Activated T-helper 1 cell treated with anti-CD3 and anti-CD28 coated beads, Interleukin-12 subunit alpha, Interleukin-12 subunit beta, Interleukin-2, Interleukin-4 antibody, amounts not matched to agents 30 ng/mL and 10 ng/mL and 1 ng/mL, durations not matched to agents 14 hours and 24 hours and 36 hours (primary cell): ENCODE measurements at places on chromosomes 5 and 9. TPM values are rescaled to one million over a fixed set of nuclear protein-coding genes. Genes with fewer than 3 reads are reported as not detected.

- H3K4me1 ChIP-seq, result no peaks in the 10 kb centered on the region
- no peak overlapping the region for H3K27ac ChIP-seq
- no peak for DNase-seq
- H3K27me3 ChIP-seq, result peaks cover 4% of the 10 kb centered on the region
- no peaks in the 10 kb centered on the region for H3K36me3 ChIP-seq
These were observed 7.5 kb upstream of the DPYSL3 start for GRCh38 chr5:147517383-147517782.

The KCNV2 gene
- total RNA-seq, result not detected in 2 replicates

GRCh38 chr5:133155326-133155969 lies 103.6 kb downstream of the HSPA4 start:
- H3K36me3 ChIP-seq, result no peaks in the 10 kb centered on the region
- H3K4me3 ChIP-seq, result no peak overlapping the region
- H3K4me1 ChIP-seq, result peaks cover 6% of the 10 kb centered on the region
- no peak for DNase-seq

DNA sequence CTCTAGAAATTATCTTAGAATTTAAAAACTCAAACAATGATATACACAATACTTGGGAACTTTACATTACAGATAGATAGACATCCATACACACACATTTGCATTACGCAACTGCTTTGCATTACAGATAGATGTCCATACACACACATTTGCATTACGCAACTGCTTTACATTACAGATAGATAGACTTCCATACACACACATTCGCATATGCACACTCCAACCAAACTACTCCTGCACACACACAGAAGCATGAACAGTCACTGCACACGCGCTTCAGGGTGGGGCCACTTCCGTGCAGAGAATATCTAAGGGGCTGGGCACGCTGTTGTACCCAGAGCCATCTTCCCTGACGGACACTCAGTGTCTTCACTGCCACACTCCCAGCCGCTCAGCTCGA lies 7.9 kb upstream of the ADAMTS16 start:
- H3K27me3 ChIP-seq, result no peaks in the 10 kb centered on the region
- H3K4me3 ChIP-seq, result no peak overlapping the region
- no peak for DNase-seq
- no peaks in the 10 kb centered on the region for H3K36me3 ChIP-seq

The GPRIN1 gene
- total RNA-seq, result 3.1 and 3.2 TPM in 2 replicates

DNA sequence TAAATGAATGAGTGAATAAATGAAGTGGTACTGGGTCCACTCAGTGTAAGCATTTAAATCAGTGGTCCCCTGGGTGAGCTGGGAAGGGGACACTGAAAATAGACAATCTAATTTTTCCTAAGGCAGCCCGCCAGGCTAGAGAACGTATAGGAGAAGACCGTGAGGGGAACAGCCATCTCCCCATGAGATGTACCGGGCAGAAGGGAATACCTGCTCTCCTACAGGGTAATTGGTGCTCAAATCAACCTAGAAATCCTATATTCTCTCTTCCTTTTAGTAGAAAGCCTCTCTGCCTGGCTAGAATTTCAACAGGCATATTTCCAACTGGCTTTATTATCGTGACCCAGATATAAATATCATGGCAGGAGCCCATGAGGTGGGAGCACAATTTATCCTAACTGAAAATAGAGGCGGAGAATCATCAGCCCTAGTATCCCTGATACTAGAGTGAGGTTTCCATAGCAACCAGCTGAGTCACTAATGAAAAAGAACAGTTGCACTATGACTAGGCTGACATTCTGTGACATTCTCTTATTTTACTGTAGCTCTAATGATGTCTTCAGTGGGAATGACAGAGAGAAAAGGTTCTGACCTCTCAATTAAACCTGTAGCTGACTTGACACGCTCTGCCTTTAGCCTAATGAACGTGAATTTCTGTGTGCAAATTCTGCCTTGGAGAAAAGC lies 96.5 kb upstream of the CAST start:
- no peak overlapping the region for H3K27ac ChIP-seq
- no peaks in the 10 kb centered on the region for H3K36me3 ChIP-seq
- H3K4me3 ChIP-seq, result no peak overlapping the region
- no peaks in the 10 kb centered on the region for H3K27me3 ChIP-seq
- no peak for DNase-seq
- peaks cover 18% of the 10 kb centered on the region for H3K4me1 ChIP-seq

DNA sequence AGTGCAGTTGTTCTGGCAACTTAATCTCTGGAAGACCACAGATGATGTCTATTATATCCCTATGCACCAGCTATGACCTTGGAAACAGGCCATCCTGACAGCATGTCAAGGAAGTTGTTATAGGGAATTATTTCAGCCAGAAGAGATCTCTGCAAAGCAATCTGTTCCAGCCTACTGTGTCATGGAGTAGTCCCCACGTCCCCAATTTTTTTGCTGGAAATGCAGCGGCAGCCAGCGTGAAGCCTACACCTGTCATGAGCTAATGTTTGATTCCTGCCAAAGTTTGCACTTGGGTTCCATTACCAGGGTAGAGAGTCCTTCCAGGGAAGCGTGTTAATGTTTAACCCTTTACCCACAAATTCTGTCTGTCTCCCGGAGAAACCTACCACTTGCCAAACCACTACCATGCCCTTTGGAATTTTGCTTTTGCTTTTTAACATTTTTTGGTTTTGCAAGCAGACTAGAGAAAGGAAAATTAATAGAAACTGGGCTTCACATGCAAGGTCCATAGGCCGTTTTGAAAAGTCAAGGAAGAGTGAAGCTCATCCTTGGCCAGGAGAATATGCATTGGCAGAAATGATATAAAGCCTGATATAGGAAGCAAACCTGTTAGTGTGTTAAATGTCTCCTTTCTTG lies 174.9 kb upstream of the SPRY4 start:
- peaks cover 8% of the 10 kb centered on the region for H3K4me1 ChIP-seq
- H3K27ac ChIP-seq, result no peak overlapping the region
- H3K36me3 ChIP-seq, result no peaks in the 10 kb centered on the region
- H3K27me3 ChIP-seq, result no peaks in the 10 kb centered on the region

The BSPRY gene
- 12.3 and 12.8 TPM in 2 replicates for total RNA-seq

- DNase-seq, result no peak
- no peaks in the 10 kb centered on the region for H3K4me1 ChIP-seq
These were observed 8.3 kb downstream of the HSD17B3 start for GRCh38 chr9:96293498-96294158.

GRCh38 chr5:115229606-115230005 lies 33.1 kb downstream of the PGGT1B start:
- H3K4me3 ChIP-seq, result no peak overlapping the region
- no peaks in the 10 kb centered on the region for H3K4me1 ChIP-seq
- H3K27me3 ChIP-seq, result no peaks in the 10 kb centered on the region
- DNase-seq, result no peak
- H3K36me3 ChIP-seq, result peaks cover 37% of the 10 kb centered on the region
- no peak overlapping the region for H3K27ac ChIP-seq

- no peak for DNase-seq
- H3K4me1 ChIP-seq, result no peaks in the 10 kb centered on the region
- H3K27ac ChIP-seq, result no peak overlapping the region
- H3K4me3 ChIP-seq, result no peak overlapping the region
- H3K27me3 ChIP-seq, result no peaks in the 10 kb centered on the region
These were observed 53.2 kb downstream of the NAA35 start for GRCh38 chr9:85994191-85994590.

DNA sequence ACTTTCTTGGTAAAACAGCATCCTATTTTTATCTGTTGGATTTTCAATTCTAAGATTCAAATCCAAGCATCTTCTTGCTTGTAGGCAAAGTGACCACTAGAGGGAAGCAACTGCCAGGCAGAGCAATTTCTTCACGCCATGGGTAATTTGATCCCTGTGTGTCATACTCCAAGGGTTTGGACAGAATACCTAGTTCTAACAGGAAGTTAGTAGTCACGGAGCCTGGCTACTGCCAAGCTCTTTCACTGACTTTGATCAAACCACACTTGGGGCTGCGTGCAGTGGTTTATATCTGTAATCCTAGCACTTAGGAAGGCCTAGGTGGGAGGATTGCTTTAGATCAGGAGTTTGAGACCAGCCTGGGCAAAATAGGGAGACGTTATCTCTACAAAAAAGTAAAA lies 473.6 kb upstream of the TNC start:
- no peaks in the 10 kb centered on the region for H3K36me3 ChIP-seq
- H3K4me3 ChIP-seq, result no peak overlapping the region
- H3K4me1 ChIP-seq, result no peaks in the 10 kb centered on the region
- H3K27ac ChIP-seq, result no peak overlapping the region
- no peak for DNase-seq
- peaks cover 8% of the 10 kb centered on the region for H3K27me3 ChIP-seq

The IL33 gene
- not detected in 2 replicates for total RNA-seq

- H3K4me3 ChIP-seq, result no peak overlapping the region
- H3K27me3 ChIP-seq, result peaks cover 15% of the 10 kb centered on the region
- H3K4me1 ChIP-seq, result peaks cover 4% of the 10 kb centered on the region
- no peak overlapping the region for H3K27ac ChIP-seq
- no peaks in the 10 kb centered on the region for H3K36me3 ChIP-seq
- DNase-seq, result no peak
These were observed 17.2 kb upstream of the WNK2 start for GRCh38 chr9:93166699-93167098.

GRCh38 chr5:6644794-6645241 lies 11.6 kb downstream of the SRD5A1 start:
- H3K4me3 ChIP-seq, result no peak overlapping the region
- H3K36me3 ChIP-seq, result peaks cover 13% of the 10 kb centered on the region
- DNase-seq, result no peak

DNA sequence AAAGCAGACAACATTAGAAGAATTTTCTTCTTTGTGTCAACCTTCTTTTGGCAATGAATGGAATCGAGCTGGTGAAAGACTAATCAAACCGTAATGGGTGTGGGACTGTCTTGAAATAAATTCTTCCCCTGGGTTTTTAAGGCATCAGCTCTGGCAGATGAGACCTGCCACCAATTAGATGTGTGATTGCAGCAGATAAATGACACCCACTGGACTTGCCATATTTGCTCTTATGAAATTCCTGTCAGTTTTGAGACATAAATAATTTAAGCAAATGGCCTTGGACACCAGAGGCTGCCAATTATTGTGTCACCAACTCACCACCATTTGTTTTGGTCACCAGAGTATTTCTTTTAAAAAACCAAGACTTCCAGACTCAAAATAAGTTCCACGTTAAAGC lies 135.9 kb upstream of the RGMB start:
- H3K27ac ChIP-seq, result no peak overlapping the region
- H3K36me3 ChIP-seq, result no peaks in the 10 kb centered on the region
- no peak for DNase-seq
- H3K4me1 ChIP-seq, result no peaks in the 10 kb centered on the region
- peaks cover 4% of the 10 kb centered on the region for H3K27me3 ChIP-seq
- no peak overlapping the region for H3K4me3 ChIP-seq

The IL31RA gene
- 0.44 and 0.80 TPM in 2 replicates for total RNA-seq

- H3K4me3 ChIP-seq, result no peak overlapping the region
- H3K27ac ChIP-seq, result no peak overlapping the region
- no peak for DNase-seq
- no peaks in the 10 kb centered on the region for H3K27me3 ChIP-seq
- no peaks in the 10 kb centered on the region for H3K4me1 ChIP-seq
These were observed 61.9 kb downstream of the MROH2B start for GRCh38 chr5:41009232-41009631.

- H3K36me3 ChIP-seq, result no peaks in the 10 kb centered on the region
- no peak for DNase-seq
- no peaks in the 10 kb centered on the region for H3K27me3 ChIP-seq
- no peak overlapping the region for H3K4me3 ChIP-seq
- no peaks in the 10 kb centered on the region for H3K4me1 ChIP-seq
These were observed 222.4 kb upstream of the IRX4 start for GRCh38 chr5:2105141-2105540.

The NRG2 gene
- total RNA-seq, result 0.08 TPM in 1 of 2 replicates, not detected in the other

The SIT1 gene
- 86.6 and 90.5 TPM in 2 replicates for total RNA-seq

The FAM200C gene
- 0.65 and 0.98 TPM in 2 replicates for total RNA-seq

The GZMA gene
- 88.1 and 93.7 TPM in 2 replicates for total RNA-seq

The GABRG2 gene
- not detected in 2 replicates for total RNA-seq

DNA sequence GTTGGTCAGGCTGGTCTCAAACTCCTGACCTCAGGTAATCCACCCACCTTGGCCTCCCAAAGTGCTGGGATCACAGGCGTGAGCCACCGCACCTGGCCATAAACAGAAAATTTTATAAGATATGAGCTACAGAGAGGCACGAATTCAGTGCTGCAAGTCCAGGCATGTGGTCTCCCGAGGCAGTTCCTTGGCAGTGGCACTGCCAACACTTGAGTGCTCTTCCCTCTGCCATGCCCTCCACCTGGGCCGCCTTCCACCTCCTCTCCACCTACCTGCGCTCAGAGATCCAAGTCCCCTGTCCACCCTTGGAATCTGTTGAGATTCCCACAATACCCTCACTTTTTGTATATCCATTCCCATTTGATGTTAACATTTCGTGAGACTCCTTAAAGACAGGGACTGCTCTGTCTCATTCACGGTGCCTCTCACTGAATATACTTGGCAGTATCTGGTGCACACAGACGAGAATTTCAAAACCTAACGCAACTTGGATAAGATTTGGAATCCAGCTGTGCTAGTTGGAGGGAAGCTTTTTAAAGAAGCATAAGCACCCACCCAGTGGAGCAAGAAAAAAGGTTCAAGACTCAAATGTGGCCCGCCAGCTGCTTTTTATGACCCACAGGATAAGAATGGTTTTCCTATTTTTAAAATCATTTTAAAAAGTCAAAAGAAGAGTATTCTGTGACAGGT lies 68.3 kb downstream of the DCP2 start:
- H3K36me3 ChIP-seq, result no peaks in the 10 kb centered on the region
- no peak overlapping the region for H3K27ac ChIP-seq
- H3K4me1 ChIP-seq, result peaks cover 6% of the 10 kb centered on the region

DNA sequence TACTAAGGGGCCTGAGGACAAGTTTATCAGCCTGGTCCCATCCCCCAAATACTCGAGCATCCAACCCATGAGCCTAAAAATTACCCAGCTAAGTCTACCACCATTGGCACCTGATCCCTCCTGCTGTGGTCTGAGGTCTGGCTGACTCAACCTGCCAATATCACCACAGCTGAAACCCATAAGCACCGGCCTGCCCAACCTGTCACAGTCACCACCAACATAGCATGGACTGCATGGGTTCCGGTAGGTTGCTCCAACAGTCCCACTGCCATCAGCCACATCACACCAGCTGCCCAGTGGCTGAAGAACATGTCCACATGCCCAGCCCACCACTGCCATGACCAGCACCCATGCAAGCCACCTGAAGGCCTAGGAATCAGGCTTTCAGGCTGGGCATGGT lies 495.0 kb downstream of the PRELID2 start:
- H3K36me3 ChIP-seq, result no peaks in the 10 kb centered on the region
- DNase-seq, result no peak
- no peak overlapping the region for H3K4me3 ChIP-seq
- no peaks in the 10 kb centered on the region for H3K4me1 ChIP-seq
- no peaks in the 10 kb centered on the region for H3K27me3 ChIP-seq
- no peak overlapping the region for H3K27ac ChIP-seq

- no peak for DNase-seq
- no peak overlapping the region for H3K27ac ChIP-seq
- no peaks in the 10 kb centered on the region for H3K36me3 ChIP-seq
- peaks cover 5% of the 10 kb centered on the region for H3K4me1 ChIP-seq
- peaks cover 14% of the 10 kb centered on the region for H3K27me3 ChIP-seq
These were observed 101.9 kb upstream of the SLC44A1 start for GRCh38 chr9:105142406-105143135.
